Thymus (tissue), 14 donors: ENCODE measurements at places on chromosomes 1 and 21. TPM values are rescaled to one million over a fixed set of nuclear protein-coding genes. Genes with fewer than 3 reads are reported as not detected.

MSH4 gene
- 0.89 TPM for polyA plus RNA-seq

TTC22 gene
- polyA plus RNA-seq, result 4.4 TPM

LCE1D gene
- 0.27 TPM for polyA plus RNA-seq

SLC6A9 gene
- polyA plus RNA-seq, result 0.82 TPM

LCE2A gene
- 1.3 TPM for polyA plus RNA-seq

TNFRSF14 gene
- polyA plus RNA-seq, result 233 TPM

CD53 gene
- 262 TPM for polyA plus RNA-seq

FMO5 gene
- 4.7 TPM for polyA plus RNA-seq

KNCN gene
- polyA plus RNA-seq, result 0.05 TPM

DSCAM gene
- polyA plus RNA-seq, result 0.02 TPM

ETNK2 gene
- 9.8 TPM for polyA plus RNA-seq

DNALI1 gene
- polyA plus RNA-seq, result 2.1 TPM

OR6K3 gene
- polyA plus RNA-seq, result not detected

OLIG2 gene
- 0.02 TPM for polyA plus RNA-seq

NMNAT1 gene
- polyA plus RNA-seq, result 7.0 TPM

ETV3L gene
- 1.0 TPM for polyA plus RNA-seq

C1QA gene
- 192 TPM for polyA plus RNA-seq

B3GALT2 gene
- polyA plus RNA-seq, result 0.21 TPM

AKR7A3 gene
- polyA plus RNA-seq, result 2.1 TPM
